Thymus (tissue), 14 donors: ENCODE measurements at places on chromosomes 5 and 9.

DNA sequence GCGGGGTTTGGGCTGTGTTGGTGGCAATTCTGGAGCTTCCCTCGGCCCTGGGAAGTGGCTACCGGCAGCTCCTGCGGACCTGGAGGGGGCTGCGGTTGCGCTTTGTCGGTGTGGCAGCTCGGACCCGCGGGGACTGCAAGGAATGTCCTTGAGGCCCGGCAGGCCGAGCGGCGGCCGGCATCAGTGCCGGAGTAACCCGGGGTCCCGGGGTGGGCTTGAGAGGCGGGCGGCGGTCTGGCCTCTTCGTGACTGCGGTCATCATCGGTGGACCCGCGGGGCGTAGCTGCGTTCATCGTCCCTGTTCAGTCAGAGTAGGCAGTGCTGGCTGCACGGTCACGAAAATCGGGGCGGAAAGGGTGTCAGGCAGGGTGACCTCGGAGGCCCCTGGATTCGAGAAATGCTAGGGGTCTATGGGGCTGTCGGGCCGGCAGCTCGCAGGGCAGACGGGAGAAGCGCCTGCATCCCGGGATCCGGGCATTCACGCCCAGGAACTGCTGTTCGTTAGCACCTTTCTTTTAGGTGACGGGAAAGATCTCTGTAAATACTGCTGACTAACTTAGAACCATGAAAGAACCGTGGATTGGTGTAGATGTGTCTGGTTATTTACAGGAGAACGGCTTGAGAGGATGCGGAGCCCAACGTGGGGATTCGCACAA lies 474 bp downstream of the HMGCR start:
- DNase-seq, result peak; percentile 11

DNA sequence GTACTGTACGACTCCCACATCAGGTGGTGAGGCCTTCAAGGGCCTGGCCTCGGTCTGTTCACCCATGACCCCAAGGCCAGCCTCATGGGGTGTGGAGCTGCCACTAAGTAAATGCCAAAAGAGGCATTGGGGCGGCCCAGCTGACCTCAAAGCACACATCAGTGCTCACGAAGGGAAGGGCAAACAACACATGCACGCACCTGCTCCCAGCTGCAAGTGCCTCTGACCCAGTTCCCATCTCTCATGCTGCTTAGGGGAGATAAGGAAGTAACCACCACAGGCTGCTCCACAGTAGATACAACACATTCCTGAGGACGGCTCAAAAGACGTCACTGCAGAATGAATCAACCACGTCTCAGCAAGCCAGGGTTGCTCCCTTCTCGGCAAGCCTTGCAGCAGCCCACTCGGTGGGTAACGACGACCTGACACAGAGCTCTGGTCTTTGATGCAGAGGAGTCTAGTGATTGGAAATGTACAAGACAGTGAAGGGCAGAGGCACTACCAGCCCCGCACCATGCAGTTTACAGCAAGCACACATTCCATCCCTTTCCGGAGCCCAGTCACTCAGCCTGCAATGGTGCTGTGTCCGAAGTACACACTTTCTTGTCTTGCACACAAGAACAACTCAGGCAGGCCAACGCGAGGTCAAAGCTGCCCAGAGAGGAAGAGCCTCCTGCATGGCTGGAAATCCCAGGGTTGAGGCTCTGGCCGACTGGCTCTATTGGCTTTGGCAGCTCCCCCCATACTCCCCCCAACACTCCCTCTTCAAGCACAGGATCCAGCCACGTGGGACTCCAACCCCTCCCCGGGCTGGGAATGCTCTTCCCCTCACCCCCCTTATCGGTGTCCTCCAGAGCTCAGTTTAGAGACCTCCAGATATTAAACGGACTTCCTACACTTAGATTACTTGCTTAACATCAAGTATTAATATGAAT lies 31.8 kb downstream of the FABP6 start:
- DNase-seq, result peak; percentile 70

DNA sequence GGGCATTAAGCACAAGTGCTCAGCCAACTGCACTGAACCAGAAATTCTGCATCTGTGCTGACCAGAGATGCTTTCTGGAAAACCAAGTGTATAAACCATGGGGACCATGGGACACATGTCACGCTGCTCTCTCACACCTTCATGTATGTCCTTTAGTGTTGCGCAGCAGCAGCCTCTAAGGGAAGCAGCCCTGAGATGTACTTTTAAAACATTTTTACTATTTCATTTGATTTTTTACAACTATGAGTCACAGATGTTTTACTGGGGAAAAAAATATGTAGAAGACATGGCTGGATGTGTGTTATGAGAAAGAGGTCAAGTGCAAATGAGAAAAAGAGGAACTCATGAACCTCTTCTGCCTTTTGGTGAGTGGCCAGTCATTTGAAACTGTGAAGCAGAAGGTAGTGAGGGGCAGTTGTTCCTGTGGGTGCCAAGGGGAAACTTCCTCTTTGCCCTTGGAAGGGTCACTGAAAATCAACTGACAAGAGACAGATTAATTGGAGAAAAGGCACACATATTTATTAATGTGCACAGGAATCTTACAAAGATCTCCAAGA lies 31.4 kb upstream of the SYK start:
- no peak for DNase-seq

- no peak for DNase-seq
Observed at GRCh38 chr9:95045751-95046150, 271.8 kb downstream of the FANCC start.
